ENCODE measurements at places on chromosomes 1 and 21.

- no peaks in the 10 kb centered on the region for H3K36me3 ChIP-seq
- DNase-seq, result no peak
- H3K4me3 ChIP-seq, result no peak overlapping the region
- no peak overlapping the region for H3K27ac ChIP-seq
- no peaks in the 10 kb centered on the region for H3K4me1 ChIP-seq
Observed at GRCh38 chr1:106926803-106927582, 129.5 kb upstream of the PRMT6 start.

GRCh38 chr1:154466206-154466605, 35.8 kb upstream of the TDRD10 start:
- H3K27ac ChIP-seq, result no peak overlapping the region
- H3K4me1 ChIP-seq, result peaks cover 36% of the 10 kb centered on the region
- no peaks in the 10 kb centered on the region for H3K27me3 ChIP-seq

- H3K27me3 ChIP-seq, result no peaks in the 10 kb centered on the region
- H3K27ac ChIP-seq, result no peak overlapping the region
- H3K4me3 ChIP-seq, result no peak overlapping the region
- no peaks in the 10 kb centered on the region for H3K36me3 ChIP-seq
- DNase-seq, result no peak
Observed at GRCh38 chr1:65225179-65225578, 77.2 kb downstream of the AK4 start.

- peaks cover 8% of the 10 kb centered on the region for H3K4me1 ChIP-seq
- H3K27me3 ChIP-seq, result no peaks in the 10 kb centered on the region
- no peak for DNase-seq
- H3K4me3 ChIP-seq, result peak overlapping the region; percentile 44
Observed at GRCh38 chr1:61042466-61043009, 39.8 kb upstream of the NFIA start.

GRCh38 chr1:50108497-50109059, at the start of gene ELAVL4:
Gene ELAVL4, plus strand, starts transcription at chr1:50108920. Its CDS starts 270 bp downstream, at chr1:50109190.
- H3K4me3 ChIP-seq, result no peak within 1 kb of the TSS
- H3K36me3 ChIP-seq, result no peaks in the 10 kb centered on the region
- H3K27me3 ChIP-seq, result no peaks in the 10 kb centered on the region
- H3K4me1 ChIP-seq, result no peaks in the 10 kb centered on the region
- H3K27ac ChIP-seq, result no peak within 1 kb of the TSS

DNA sequence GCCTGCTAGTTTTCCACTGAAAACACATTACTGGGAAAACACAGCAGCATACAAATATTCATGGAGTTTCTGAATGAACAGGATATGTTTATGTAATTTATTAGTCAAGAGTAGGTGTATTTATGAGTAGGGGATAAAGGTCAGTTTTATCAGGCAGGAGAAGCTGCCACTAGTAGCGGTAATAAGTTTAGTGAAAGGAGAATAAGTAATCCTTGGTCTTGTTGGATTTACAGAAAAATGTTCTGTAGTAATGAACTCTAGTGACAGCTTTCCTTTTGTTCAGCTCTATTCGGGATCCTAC, 1.2 kb downstream of the MAST2 start:
- peaks cover 22% of the 10 kb centered on the region for H3K4me1 ChIP-seq
- no peak overlapping the region for H3K27ac ChIP-seq
- no peaks in the 10 kb centered on the region for H3K36me3 ChIP-seq
- no peak for DNase-seq
- no peaks in the 10 kb centered on the region for H3K27me3 ChIP-seq

DNA sequence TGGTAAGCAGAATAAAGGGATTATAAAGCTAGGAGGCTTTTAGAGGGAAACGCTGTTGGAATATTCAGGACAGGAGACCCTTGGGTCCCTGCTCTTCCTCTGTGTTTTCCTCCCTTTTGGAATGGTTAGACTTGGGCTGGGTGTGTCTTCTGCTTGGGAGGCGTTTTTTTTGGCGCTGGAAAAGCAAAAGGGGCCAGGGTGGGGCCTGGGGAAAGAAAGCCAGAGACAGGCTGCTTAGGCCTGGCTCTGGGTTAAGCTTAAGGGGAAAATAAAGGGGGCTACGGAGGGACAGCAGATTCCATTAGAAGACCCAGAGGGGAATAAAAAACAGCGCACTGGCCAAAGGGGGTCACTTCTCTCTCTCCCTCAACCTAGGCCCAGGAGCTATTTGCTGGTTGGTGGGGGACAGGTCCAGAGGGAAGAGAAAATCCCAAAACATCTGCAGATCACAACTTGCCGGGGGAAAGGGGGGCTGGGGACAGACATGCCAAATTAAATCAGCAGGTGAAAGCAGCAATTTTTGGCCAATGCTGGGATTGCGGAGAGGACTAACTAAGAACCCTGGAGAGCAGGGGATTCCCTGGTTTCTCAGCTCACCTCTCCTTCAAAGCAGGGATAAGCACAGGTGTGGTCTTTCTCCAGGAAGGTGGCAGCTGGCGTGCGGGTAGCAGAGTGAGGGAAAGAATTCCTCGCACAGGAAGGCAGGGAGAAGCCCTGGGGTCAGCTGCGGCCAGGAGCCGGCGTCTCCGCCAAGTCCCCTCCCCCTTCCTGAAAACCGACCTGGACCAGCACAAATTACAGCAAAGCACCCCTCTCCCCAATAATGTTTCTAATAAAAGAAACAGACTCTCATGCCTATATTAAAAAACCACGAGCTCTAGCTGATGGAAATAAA, 82.2 kb upstream of the AK4 start:
- peak overlapping the region; percentile 86 for H3K4me3 ChIP-seq
- peaks cover 39% of the 10 kb centered on the region for H3K4me1 ChIP-seq
- H3K27ac ChIP-seq, result peak overlapping the region; percentile 99
- DNase-seq, result peak; percentile 75
- no peaks in the 10 kb centered on the region for H3K27me3 ChIP-seq
- no peaks in the 10 kb centered on the region for H3K36me3 ChIP-seq

DNA sequence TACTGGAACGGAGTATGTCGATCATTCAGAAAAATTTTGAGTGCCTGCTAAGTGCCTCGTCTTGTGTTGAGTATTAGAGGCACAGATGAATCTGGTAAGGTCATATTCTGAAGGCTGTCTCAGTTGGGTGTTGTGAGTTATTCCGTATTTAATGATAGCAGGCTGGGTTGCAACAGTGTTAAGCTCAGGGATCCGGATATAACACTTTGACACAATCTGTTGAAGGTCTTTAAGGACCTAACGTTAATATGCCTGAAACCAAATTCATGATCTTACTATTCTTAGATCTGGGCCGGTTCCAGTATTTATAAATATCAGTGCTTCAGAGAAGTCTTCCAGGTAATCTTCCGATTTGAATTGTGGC, 555 bp downstream of the PRPF38A start:
- H3K4me1 ChIP-seq, result peaks cover 27% of the 10 kb centered on the region
- H3K27ac ChIP-seq, result peak overlapping the region; percentile 92
- peak overlapping the region; percentile 84 for H3K4me3 ChIP-seq
- no peaks in the 10 kb centered on the region for H3K27me3 ChIP-seq
- H3K36me3 ChIP-seq, result peaks cover 42% of the 10 kb centered on the region

DNA sequence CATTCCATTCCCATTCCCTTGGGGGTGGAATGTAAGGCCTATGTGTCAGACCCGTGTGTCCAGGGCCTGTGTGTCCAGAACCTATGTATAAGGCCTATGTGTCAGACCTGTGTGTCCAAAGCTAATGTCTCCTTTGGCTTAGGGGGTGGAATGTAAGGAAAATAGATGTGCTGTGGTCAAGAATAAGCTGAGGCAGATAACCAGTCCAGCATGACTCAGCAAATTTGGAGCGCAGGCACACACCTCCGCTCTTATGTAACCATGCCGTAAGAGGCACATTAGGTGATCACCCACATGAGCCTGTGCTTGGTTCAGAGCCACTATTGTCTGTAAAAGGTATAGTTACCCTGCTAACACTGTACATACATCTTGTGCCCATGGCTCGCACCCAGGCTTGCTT, 150.8 kb upstream of the SGIP1 start:
- no peaks in the 10 kb centered on the region for H3K27me3 ChIP-seq
- H3K4me1 ChIP-seq, result peaks cover 15% of the 10 kb centered on the region
- no peak overlapping the region for H3K27ac ChIP-seq
- no peak for DNase-seq
- H3K36me3 ChIP-seq, result no peaks in the 10 kb centered on the region
